ENCODE measurements at places on chromosomes 4 and X.

DNA sequence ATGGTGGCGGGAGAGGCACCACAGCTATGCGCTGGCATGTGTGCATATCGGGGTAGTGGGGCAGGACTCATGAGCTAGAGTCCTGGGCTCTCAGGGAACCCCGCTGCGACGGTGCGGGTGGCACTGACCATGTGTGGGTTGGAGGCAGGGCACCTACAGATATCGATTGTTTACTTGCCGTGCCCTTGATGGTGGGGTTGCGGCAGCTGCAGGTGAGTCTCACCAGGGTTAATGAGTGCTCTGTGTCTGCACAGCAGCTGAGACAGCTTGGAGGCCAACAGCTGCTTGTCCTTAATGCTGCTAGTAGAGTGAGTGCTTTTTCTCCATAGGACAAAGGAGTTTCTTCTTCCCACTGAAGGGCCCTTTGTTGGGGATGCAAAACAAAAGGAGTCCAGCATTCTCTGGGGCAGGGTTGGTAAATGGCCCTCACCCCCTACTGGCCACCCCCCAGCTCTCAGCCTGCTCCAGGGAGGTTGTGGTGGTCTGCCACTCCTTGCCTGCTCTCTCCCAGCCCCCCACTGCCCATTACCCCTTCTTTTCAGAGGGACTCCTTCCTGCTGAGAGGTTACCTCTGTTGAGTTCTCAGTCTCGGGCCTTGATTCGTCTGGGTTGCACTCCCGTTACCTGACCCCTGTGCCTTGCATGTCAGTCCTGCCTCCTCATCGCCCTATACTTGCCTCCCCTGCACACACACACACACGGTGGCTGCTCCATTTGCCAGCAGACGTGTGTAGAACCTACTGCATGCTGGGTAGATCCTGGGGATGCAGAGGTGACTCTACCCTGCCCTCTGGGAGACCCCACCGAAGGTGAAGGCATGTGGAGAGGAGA, 52.8 kb downstream of the TBC1D14 start:
- peak; percentile 78 for DNase-seq

GRCh38 chr4:107065201-107065600, 29.1 kb upstream of the DKK2 start:
- no peak for DNase-seq

- no peak for DNase-seq
Measured at GRCh38 chr4:68162196-68162595, 32.5 kb upstream of the TMPRSS11F start.

DNA sequence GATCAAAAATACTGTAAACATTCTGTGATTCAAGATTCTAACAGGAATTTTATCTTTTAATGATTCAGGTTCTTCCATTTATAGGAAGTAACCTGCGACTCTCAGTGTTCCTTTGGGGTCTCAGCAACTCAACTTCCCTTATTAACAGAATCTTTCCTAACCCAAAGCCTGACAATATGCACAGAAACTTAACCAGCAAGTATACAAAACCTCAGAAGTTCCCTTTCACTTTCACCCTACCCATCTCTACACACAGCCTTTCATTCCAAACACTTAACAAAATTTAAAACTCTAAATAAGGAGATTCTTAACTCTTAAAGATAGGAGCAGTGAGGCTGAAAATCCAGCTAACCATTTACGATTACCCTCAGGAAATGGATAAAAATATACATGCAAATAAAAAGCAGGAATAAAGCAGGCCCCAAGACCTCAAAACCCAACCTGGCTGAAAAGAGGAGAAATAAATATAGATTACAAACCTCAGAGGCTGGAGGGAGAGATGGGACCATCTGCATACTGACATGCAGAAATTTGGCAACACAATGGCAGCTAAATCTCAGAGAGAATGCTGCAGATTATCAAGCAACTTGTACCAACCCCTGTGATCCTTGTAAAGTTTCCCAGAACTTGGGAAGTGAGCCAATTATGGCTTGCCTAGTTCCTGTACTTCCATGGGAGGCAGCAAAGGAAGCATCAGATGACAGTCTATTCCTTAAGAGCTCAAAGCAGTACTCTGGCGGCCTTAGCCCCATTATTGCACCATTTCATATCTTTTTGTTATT, 101.0 kb downstream of the ATP11C start:
- no peak for DNase-seq

DNA sequence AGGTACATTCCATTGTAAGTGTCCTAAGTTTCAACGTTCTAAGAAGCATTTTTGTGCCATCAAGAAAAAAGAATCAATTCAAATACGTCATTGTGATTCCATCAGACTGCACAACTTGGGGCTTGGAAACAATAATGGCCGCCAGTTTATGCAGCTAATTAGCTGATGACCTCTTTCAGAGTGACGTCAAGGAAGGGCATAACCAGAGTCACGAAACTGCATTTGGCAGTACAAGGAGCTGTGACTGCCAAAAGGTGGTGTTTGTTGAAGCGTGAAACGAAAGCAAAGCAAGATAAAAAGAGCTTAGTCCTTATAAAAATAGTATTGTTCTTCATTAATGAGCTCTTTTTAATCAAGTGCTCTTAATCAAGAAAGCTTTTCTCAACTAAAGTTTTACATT, 81.1 kb upstream of the SH3RF1 start:
- DNase-seq = peak; percentile 29

DNA sequence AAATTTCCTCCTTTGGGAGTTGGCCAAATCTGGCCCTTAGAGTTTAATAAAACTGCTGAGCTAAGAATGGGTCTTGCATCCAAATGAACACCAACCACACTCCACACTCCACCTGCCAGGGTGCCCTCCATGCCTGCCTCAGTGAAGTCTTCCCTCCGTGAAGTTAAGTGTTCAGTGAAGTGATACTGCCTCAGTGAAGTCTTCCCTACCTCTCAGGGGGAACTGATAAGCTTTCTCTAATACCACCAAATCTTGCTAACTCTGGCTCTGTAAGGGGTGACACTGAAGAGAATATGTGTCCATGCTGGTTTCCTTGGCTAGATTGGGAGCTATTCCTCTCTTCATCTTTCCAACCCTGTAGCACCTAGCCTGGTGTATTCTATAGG, 27.9 kb downstream of the MED28 start:
- DNase-seq = no peak

DNA sequence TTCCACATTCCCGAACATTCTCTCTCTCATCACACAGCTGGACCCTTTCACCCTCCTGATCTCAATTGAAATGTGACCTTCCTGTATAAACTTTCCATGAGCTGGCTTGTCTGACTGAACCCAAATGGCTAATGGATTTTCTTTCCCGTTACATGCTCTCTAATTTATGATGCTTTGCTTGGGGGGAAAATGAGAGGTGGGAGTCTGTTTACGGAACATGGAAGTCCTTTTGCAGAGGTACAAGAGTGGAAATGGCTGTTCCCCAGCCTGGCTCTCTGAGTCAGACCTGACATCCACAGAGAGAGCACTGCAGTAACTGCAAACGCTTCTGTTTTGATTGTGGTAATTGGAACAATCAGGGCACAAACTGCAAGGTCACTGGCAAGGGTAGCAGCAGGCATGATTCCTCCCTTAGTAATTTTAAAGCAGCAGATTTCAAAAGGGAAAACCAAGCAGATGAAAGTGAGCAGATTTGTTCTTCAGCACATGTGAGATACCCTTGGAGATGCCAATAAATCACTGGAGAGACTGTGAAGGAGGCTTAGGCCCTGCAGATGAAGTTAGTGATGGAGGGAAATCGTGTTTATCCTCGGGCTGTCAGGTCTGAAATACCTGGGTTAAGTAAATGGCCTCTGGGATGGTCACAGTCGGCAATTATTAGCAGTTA, 83.9 kb downstream of the SNCA start:
- no peak for DNase-seq

DNA sequence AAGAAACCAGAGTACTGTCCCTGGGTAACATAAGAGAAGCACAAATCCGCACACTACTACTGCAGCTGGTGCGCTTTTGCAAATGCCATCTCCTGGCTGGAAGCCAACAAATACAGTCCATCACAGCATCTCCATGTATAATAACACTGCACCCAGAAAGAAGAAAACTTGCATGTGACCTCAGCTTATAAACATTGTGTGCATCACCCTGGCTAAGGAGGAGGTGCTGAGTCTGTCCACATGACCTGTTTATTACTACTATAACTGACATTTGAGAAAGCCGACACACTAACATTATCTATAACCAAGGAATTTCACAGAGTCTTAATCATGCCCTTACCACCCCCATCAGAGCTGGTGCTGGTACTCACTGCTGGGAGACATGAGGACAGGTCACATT, 516.8 kb downstream of the CFAP47 start:
- DNase-seq = no peak

DNA sequence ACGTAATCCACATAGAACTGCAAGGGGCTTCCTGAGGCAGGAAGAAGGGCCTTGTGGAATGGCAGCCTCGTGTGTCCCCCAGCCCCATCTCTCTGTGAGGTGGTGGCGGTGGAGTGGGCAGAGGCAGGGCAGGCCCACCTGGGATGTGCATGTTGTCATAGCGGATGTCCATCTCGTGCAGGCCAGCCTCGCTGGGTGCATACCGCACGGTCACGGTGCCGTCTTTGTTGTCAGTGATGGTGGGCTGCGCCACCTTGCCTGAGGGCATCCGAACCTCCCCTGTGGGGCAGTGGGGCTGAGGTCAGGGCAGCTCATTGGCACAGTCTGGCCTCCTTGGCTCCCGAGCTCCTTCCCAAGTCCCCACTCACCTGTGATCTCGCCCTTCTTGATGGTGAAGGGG, 20.4 kb downstream of the FLNA start:
- DNase-seq = no peak

DNA sequence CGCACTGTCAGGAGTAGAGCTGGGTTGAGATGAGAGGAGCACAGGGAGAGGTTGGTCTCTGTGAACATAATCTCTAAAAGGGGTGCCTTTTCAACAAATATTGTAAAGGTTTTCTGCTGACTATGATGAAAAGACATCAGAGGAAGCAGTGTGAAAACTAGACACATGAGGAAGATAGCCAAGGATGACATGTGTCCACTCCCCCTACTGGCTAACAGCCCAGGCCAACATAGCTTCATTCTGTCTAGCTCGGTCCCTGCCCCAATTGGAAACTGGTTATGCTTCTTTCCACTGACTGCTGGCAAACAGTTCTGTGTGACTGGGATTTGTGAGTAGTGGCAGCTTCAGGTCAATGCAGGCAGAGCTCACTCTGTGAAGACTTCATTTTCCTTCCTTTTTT, 115.4 kb upstream of the ESX1 start:
- no peak for DNase-seq

- no peak for DNase-seq
Measured at GRCh38 chr4:22191565-22191964, 243.0 kb upstream of the KCNIP4 start.

DNA sequence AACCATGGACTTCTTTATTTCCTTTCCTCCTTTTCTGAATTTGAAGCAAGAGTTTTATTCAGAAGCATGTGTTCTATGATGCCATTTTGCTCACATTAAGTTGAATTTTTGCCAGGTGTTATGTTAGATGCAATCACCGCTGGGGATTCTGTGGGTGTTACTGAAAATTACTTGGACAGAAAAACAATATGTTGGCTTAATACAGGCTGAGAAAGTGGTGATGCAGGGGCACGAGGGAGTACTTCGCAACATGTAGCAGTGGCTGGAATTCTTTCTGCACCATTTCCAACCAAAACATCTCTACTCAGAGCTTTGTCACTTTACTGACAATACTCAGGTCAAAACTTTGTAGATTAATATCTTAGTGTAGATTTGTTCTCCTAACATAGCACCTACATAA, 109.2 kb upstream of the PCDH18 start:
- DNase-seq = no peak

DNA sequence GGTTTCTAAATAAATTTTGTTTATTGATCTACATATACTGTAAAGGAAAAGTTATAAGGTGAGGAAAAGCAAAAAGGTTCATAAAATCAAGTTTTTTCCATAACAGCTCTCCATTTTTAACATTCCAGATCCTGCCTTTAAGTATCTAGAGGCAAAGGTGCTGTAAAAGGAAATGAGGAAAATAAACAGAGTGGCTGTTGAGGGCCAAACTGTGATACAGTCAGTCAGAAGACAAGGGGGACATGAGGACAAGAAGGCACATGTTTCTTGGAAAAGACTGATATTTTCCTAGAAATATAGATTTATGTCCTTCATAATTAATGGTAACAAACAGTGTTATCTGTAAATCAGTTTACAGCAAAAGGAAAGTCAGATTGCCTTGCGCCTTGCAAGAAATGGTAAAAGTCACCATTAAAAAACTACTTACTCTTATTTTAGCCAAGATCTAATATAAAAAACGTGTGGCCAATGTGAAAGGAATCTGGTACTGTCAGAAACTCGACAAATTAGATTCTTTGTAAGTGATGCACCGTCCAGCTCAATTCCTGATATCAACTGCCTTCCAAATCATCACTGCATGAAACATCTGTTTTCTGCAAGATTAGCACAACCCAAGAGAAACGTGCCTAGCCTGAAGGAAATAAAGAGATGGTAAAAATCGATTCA, 34.0 kb upstream of the VEGFD start:
- DNase-seq = no peak

- DNase-seq = no peak
Measured at GRCh38 chr4:109548655-109549054, 11.4 kb upstream of the MCUB start.

- DNase-seq = no peak
Measured at GRCh38 chr4:1255151-1255550, 6.2 kb upstream of the CTBP1 start.

DNA sequence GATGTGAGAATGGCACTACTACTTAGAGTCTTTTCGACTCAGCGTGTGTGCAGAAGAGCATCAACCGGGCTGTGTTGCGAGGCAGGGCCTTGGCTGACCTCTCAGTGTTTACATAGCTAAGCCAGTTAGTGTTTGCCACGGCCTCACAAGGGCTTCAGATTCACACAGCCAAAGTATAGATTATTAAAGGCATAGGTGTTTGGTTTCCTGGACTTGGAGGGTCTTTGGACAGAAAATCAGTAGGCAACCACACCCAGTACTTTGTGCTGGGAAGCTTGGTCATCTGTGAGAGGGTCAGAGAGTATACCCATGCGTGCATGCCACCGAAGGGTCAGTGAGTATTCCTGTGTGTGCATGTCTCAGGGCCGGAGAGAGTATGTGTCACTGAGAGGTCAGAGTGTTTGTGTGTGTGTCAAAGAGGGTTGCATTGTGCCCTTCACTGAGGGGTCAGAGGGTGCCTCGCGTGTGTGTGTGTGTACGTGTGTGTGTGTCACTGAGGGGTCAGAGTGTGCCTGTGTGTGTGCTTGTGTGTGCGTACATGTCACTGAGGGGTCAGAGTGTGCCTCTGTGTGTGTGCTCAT, 69.7 kb upstream of the MSANTD1 start:
- no peak for DNase-seq

GRCh38 chrX:103503163-103503852, 16.0 kb downstream of the RAB40A start:
- no peak for DNase-seq

- DNase-seq = no peak
Measured at GRCh38 chr4:85760511-85760910, 285.6 kb downstream of the ARHGAP24 start.

Data from amygdala (tissue), 56 donors.